ENCODE measurements at places on chromosomes 13 and 19. TPM values are rescaled to one million over a fixed set of nuclear protein-coding genes. Genes with fewer than 3 reads are reported as not detected.

Gene CEACAM20
- not detected for total RNA-seq

Gene ERICH6B
- not detected for total RNA-seq

Gene SPINT2
- not detected for total RNA-seq

Gene KRTDAP
- not detected for total RNA-seq

Gene FFAR1
- total RNA-seq: not detected

Gene SYDE1
- 15.1 TPM for total RNA-seq

Gene IL11
- total RNA-seq: 1.4 TPM

Gene TMC4
- not detected for total RNA-seq

Gene ADM5
- total RNA-seq: 1.4 TPM

Gene HSH2D
- not detected for total RNA-seq

DNA sequence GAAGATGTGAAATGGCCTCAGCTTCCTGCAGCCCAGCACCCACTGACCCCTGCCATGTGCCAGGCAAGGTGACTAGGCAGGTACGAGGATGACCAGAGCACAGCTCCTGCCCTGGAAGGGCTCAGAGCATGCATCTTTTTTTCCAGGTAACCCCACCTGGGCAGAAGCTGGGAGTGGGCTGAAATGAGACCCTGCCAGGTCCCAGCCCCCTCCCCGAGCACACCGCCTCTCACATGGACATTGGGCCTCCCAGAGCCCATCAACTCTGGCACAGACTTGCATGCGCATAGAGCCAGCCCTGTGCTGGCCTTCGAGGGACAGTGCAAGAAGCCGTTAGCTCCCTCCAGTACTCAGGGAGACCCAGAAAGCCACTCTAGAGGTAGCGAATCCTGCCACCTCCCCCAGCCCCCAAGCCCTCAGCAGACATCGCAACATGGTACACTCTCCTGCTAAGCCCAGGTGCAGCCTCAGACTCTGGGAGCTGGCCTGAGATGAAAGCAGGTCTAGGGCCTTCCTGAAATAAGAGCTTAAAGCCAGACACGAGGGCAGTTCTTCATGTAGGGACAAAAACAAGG, 8.9 kb upstream of the VSTM2B start:
- DNase-seq: no peak

- DNase-seq: no peak
These were observed 4.8 kb downstream of the PDX1 start for GRCh38 chr13:27924529-27925141.

DNA sequence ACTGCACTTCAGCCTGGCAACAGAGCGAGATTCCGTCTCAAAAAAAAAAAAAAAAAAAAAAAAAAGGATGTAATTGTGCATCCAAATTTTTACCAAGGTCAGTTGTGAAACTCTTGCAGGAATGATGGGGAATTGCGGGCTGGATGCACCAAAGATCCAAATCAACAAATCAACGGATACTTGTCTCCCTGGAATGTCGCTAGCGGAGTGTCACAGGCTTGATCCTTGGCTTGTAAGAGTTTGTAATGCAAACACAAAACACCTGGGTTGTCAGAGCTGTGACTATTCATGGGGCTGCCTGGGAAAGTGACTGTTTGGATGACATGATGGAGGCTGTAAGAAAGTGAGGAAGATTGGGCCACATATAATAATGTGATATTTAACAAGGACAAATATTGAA, 4.2 kb downstream of the KANK3 start:
- DNase-seq: no peak

DNA sequence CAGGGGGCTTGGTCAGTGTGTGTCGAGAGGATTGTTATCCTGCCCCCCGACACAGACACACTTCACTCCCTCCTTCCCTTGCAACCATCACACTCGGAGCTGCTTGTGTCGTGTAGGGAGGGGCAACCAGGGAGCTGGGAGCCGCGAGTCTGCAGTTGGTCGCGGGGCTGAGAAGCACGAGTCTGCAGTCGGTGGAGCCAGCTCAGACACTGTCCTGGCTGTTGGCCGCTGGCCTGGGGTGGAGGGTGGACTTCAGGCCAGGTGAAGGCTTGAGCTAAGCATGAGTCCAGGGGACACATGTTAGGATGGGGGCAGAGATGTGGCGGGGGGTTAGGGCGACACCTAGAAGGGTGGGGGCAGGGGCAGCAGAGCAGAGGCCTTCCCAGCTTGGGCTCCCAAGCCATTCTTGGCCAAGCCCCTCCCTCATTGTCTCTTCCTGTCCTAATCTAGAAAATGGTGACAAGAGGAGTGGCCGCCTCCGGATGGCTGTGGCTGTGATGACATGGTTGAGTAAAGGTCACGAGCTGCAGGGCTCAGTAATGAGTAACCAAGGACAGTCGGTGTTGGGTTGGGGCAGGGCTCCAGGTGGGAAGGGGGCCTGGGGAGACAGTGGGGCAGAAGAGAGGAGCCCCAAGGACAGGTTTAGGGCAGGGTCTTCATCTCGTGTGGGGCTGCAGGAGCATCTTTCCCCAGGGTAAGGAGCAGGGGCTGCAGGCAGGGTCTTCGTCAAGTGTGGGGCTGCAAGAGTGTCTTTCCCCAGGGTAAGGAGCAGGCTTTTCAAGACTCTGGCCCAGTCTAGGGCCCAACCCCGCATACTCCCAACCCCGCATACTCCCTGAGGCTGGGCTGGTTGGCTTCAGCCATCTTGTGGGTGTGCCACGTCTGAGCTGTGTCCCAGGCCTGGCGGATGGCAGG, 8.6 kb downstream of the PPP5C start:
- DNase-seq: no peak

DNA sequence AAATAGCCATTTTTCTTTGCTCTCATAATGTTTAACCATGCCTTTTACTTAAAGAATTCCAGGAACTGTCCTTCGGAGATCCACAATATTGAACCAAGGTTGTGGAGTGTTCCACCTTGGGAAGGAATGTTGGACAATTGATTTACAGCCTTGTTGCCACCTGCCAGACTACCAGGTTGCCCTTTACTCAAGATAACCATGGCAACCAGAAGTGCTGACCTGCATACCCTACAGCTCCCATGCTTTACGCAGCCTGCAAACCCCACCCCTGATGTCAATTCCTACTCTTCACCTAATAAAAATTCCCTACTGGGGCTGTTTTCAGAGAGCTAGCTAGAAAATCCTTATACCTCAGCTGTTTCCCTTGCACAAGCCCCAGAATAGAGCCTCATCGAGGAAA, 151.0 kb upstream of the RXFP2 start:
- DNase-seq: no peak

- DNase-seq: no peak
These were observed 56.9 kb downstream of the ZNF726 start for GRCh38 chr19:23971598-23971997.

DNA sequence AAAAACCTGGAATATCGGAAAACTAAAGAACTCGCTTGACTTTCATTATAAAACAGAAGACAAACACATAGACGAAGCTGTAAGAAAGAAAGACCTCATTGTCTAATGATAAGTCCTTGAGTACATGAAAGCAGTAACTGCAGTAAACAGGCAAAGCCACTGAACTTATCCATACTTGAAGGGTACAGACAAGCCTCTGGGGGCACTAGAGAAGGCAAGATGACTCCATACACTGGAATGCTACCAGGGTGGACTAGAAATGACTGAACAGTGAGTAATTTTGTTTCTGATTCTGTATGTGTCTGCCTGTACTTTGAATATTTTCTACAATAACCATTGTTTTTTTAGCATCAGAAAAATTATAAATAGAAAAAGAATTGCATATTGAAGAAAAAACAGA, 507.9 kb downstream of the UQCRFS1 start:
- no peak for DNase-seq

GRCh38 chr13:79423801-79424642, 18.0 kb upstream of the RBM26 start:
- peak; percentile 21 for DNase-seq

DNA sequence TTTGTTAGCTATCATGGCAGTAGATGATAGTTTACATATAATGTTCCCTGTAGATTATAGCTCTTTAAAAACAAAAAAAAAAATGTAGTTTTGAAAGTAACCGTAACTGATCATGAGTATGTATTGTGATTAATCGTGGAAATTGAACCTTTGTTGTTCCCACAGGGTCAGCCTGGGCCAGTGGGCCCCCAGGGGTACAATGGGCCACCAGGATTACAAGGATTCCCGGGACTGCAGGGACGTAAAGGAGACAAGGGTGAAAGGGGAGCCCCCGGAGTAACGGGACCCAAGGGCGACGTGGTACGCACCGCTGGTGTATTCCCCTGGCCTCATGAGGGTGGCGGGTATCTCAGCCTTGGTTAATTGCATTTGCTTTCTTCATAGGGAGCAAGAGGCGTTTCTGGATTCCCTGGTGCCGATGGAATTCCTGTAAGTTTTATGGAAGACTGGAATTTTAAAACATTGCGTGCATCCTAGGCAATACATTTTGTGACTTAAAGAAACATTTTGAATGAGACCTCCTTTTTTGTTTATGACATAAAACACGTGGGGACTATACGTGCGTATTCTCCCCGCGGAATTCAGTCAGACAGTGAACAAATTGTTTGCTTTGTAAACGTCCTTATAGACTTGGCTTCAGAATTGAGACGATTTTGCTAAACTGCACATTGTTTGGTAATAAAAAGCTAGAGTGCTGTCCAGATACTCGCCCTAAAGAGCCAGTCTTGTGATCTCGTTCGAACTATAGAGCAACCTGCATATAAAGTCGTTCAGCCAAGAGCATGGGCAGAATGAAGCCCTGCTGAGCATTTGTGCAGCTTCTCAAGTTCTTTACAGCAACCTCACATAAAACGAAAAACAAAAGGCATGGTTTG, 117.7 kb downstream of the COL4A2 start:
- no peak for DNase-seq

DNA sequence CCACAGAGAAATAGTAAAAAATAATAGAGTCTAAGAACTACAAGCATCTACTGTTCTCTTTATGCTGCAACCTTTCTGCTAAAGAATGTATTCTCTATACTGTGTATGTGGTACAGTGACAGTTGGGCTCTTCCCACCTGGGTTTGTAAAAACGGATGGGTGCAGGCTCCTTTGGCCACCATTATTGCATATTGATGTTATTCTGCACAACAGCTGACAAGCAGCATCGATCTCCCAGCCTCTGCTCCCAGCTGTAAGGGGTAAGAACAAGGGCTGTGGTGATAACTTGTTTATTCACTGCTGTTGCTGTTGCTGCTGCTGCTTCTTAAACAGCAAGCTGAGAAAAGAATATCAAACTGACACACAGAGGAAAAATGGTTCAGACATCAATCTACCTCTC, 56.1 kb downstream of the KCNRG start:
- DNase-seq: peak; percentile 4

DNA sequence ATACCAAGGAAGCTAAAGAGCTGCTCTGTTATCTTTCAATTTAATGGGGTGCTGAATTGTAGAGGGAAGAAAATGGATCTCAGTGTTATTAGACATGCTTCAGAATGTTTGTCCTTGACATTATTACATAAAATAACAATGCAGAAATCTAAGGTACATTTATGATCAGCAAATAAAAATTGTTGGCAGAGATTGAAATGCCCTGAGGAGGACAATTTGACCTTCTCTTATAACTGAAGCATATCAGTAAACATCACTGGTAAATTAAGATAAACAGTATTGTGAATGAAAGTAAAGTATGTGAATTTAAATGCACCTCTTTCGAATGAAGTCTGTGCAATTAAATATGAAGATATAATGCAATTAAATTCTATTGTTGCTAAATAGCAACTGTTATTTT, 1362.1 kb upstream of the ATXN8OS start:
- DNase-seq: no peak

- DNase-seq: no peak
These were observed 166.6 kb downstream of the NDFIP2 start for GRCh38 chr13:79647533-79647932.

GRCh38 chr19:1955171-1956121, 14.5 kb downstream of the CSNK1G2 start:
- no peak for DNase-seq

DNA sequence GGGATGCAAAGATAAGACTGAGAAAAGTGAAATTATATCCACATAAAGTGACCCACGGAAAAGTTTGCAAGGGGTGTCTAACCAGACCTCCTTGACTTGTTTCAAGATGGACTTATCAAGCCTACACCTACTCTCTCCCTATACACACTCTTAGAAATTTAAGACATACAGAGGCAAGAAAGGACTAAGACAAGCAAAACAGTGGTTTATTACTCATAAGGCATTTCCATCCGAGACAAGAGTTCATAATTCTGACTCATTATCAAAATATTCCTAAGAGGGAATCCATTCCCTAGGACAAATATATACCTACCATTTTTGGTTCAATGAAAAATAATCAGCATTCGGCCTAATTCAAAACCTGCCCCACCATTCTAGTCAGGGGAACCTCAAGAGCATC, 232.6 kb upstream of the GPC6 start:
- no peak for DNase-seq

GRCh38 chr13:110349239-110349638, 42.2 kb downstream of the COL4A2 start:
- DNase-seq: no peak

DNA sequence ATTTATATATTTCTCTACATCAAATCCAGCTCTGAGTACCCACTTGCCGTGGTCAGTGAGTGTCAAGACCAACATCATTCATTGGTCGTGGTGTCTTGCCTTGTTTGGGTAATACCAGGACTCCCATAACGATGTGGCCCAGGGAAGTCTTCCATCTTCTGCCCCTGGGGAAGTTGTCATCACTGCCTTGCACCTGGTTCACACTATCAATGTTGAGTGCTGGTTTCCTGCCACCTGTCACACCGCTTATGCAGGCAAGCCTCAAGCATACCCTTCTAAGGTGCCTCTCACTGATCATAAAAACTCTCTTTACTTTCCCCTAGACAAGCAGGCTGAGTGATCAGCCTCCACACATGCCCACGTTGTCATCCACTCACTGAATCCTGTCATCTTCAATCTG, 382.4 kb downstream of the KCTD12 start:
- DNase-seq: no peak

DNA sequence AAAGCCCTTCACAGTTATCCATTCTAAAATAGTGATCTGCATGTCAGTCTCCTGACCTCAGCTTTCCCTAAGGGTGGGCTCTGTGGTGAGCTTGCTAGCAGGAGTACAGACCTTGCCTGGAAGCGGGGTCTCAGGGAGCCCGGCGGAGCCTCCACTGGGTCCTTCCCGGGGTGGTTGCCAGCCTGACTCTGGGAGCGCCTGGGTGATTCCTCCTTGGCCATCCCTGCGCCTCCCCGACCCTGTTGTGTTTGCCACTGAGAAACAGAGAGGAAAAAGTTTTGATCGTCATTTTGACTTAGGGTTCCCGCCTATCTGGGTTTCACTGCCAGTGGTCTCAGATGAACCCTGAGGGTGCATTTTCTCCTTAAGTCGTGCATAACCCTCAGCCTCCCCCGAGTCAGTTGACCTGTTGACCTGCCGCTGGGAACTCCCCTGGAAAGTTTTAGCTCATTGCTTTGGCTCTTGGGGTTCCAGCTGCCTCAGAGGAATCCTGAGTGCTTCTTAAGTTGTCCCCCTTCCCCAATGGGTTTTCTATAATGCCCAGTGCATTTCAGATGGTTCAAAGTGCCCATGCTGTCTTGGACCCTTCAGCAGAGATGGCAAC, 117.8 kb downstream of the RAB20 start:
- no peak for DNase-seq

DNA sequence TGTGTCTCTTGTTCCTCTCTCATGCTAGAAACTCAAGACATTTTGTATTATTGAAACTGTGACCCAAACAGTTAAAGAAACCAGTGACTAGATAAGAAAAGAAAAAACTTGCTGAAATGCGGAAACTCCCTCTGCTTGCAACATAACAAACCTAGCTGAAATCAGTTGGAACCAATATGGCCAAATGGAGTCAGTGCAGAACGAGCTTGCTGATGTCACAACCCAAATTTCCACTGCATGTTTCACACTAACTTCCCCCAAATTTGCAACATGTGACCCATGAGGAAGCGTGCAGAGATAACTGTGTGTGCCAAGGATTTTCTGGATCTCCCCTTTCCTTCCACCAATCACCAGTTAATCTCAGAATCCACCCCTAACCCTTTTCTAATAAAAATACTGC, 208.0 kb downstream of the DLEU7 start:
- DNase-seq: no peak
